ENCODE measurements at places on chromosomes 5 and 9.

DNA sequence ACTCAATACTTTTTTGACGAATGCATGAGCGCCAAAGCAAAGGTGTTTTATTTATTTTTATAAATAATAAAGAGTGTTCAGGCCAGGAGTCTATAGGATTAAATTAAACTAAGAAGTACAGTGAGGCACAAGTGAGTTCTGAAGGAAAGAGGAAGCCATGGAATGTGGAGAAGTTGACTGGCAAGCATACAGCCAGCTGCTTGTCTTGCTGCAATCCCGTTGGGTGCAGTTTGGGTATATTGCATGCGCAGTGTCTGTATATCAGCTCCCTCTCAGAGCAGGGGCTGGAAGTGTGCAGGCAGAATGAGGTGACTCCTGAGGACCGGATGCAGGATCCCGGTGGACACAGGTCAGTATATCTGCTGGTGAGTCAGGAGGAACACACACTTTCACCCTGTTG lies 315.6 kb downstream of the ZSWIM6 start:
- DNase-seq, result no peak

GRCh38 chr9:91163773-91164471 lies 197.8 kb downstream of the AUH start:
- no peak for DNase-seq

DNA sequence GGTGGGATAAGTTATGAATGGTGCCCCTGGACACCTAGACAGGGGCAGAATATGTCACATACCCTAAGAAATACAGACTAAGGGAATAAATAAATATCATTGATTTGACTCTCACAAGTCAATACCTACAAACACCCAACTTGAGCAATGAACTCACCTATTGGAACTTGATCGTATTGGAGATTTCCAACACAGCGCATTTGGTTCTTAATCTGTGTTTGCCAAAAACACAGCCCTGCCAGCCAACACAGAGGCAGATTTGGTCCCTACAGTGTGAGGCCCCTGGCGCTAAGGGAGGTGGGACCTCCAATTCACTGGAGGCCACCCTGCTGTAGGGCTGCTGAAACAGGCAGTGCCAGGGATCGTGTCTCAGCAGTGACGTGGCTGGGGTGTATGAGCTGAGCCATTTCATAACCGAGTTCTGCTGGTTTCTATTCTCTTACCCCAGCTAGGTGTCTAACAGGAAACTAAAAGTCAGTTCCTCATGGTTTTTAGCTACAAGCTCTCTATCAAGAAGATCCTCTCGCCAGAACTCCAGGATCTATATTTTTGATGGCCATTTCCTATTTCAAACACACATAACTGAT lies 84.5 kb downstream of the SLC1A1 start:
- no peak for DNase-seq

DNA sequence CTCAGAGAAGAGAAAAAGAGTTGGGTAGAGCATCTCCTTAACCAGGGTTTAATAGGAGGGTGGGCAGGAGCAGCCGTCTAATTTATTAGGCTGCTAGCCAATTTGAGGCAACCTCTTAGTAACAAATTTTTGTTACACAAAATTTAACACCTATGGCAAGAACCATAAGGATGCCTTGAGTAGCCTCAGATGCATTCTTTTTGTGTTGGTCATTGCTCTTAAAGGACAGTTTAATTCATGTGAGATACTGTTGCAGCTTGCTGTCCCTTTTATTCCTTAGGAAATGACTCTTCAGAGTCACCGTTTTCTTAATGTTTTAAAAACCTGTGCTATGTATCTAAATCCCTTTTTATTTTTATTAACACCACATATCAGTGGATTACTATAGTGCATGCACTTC lies 255.1 kb downstream of the MAST4 start:
- no peak for DNase-seq

GRCh38 chr5:87412630-87413342 lies at the start of gene CCNH:
CCNH (minus strand) TSS chr5:87412930; CDS start chr5:87412794, 136 bp downstream.
- peak; percentile 98 for DNase-seq

- DNase-seq, result peak; percentile 82
These were observed 25.2 kb downstream of the TGFBR1 start for GRCh38 chr9:99130069-99130468.

GRCh38 chr5:43190755-43191603 lies 1.0 kb upstream of the NIM1K start:
- peak; percentile 34 for DNase-seq

All from hematopoietic multipotent progenitor cell (in vitro differentiated cells).